ENCODE measurements at places on chromosomes 1 and 21.

GRCh38 chr1:213266983-213267772 is 216.1 kb downstream of the RPS6KC1 start:
- no peak for DNase-seq

DNA sequence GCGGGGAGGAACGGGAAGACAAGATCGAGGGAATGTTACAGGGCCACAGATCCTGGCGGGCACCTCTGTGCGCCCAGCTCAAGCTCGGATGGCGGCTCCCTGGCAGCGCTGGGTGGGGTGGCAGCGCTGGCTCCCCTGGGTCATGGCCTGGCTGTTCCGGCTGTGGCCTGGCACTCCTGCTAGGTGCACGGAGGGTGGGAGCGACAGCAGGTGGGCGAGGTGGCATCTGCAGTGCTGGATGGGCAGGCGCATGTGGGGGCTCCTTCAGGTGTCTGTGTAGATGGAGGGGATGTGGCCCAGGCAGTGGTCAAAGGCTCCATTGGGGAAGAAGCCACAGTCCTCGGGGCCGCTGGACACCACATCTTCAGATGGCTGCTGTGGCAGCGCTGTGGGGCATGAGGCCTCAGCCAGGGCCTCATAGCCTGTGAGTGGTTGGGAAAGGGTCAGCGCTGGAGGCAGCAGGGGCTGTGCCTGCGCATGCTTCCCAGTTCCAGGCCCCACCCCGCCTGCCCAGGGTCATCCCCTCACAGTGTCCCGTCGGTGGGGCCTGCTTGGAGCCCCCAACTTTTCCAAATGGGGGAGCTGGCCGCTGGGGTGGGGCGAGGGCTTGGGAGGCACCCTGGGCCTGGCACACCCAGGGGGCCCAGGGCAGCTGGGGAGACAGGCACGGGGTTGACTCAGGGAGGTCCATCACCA is 47.3 kb downstream of the DMRTB1 start:
- no peak for DNase-seq

- peak; percentile 65 for DNase-seq
Measured at GRCh38 chr1:78303620-78304019, 187.2 kb upstream of the PTGFR start.

GRCh38 chr1:117003223-117003875 is 1.8 kb downstream of the CD101 start:
- DNase-seq, result no peak

DNA sequence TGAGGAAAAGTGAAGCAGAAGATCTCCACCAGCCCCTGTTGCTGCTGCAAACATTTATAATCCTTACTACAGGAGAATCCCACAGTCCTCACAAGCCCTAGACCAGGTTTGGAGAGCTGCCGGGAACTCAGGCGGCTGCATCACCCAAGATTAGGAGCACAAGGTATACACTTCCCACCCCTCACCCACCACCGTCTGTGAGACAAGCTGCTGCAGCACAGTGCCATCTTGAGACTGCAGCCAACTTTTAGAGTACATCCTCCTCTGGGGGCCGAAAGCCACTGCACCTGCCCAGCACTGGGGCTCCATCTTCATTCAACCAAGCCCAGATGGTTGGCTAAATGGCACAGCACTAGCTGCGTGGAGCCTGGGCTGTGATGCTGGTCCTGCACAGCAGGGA is 13.8 kb downstream of the OLFML3 start:
- no peak for DNase-seq

DNA sequence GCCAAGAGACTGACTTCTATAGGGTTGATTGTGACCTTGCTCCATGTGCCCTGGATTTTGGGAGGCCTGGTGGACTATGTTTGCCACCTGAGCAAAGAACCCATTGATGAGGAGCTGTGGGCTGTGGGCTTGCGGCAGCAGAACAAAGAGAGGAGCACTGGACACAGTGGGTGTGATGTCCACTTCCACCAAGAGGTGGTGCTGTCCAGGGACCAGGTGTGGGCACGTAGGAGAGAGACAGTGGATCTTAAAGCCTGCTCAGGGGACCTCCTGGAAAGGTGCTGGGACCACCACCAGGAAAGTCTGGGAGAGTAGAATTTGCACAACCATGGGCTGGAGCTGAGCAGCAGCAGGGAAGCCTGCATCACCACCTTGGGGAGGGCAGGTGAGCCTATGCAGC is 106.7 kb upstream of the ETS2 start:
- no peak for DNase-seq

DNA sequence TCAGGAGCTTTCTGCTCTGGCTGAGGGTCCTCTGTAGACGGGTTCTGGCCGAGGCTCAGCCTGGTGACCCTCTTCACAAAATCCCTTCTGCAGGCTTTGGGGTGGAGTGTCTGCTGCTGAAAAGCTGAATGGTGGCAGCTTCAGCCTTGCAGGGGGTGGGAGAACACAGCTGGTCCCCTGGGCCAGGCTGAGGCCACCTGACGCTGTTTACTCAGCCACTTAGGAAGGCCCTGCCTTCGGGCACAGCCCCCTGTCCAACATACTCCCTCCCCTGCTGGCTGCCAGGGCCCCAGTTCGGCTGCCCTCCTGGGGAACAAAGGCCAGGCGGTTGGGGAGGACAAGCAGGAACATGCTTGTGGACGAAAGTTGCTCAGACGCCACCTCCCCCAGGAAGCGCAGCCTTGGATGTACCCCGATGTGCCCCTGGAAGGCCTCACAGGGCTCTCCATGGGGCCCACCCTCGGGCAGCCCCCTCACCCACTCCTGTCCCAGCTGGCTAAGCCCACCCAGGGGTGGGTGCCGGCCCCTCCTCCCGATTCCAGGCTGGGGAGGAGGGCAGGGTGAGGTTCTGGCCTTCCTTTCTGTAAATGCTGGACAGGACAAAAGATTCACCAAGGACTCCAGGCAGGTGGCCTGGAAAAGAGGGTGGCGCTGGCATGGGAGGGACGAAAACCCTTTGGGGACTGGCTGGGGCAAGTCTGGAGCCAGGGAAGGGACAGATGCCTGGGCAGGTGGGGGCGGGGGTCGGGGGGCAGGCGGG is at the start of gene ANKRD65:
ANKRD65 (minus strand) TSS at position 130 of the 760 bp plus-strand sequence. CDS start 271 bp downstream, outside the sequence.
- no peak for DNase-seq

DNA sequence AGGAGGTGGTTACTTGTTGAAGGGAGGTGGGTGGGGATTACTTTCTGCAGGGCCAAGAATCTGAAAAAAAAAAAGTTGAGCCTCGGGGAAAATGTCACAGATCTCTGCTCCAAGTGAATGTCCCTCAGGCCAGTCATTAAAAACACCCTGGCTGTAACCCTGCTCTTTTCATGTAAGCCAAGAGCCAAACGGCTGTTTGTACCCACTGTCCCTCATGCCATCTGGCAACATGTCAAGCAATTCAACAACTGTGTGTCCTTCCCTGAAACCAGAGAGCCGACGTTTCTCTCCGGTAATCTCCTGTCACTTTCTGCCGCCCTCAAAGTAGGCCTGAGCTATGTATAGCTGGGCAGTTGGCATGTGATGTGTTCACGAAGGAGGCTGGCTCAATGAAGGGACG is 14.7 kb downstream of the CASQ2 start:
- no peak for DNase-seq

DNA sequence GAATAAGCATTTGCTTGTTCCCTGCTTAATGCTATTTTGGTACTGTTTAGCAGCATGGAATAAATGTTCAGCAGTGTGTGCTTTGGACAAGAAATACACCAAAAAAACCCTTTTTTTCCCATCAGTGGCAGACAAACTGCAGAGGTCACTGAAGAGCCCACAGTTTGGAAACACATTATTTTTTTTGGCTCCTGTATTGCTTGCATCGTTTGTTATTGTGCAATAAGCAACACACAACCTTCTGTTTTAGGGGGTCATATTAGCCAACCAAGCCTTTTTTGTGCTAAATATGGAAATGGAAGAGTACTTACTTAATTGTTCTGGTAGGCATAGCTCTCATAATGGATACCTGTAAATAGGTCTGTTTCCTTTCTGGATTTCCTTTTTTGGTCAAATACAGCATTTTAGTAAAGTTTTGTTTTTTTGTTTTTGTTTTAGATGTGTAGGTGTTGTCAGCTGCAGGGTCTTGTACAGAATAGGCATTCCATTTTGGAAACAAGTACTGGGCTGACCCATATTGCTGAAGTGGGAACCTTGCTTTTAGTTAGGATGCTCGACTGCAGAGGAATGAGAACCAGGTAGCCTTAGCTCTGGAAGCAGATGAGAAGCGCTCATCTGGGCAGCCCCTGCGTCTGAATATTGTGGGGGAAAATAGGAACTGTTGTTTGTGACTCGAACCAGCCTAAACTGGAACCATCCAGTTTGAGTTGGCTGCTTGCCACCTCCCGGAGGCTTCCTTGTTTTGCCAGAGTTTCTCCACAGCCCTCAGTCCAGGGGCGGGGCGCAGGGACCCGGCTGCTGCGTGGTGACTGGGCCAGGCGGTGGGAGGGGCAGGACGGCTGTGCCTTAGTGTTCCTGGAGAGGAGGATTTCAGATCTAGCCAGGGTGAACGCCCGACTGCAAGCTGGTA is 38.4 kb downstream of the SPEN start:
- DNase-seq, result peak; percentile 90

- peak; percentile 33 for DNase-seq
Measured at GRCh38 chr1:39671433-39671792, 494 bp downstream of the NT5C1A start.

DNA sequence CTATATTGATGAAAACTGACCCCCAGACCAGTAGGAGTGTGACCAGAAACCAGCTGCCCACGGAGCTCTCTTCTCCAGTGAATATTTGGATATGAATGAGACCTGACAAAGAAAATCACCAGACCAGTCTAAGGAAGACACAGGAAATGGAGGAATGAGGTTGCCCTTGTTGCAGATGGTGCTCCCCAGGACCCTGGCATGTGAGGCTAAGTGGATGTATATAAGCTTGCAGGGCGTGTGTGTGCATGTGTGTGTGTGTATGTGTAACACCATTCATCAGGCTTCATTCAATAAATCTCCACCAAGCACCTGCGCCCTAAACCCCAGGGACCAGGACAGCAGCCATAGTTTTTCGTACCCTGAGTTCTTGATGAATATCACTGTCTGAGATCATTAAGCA is 14.4 kb downstream of the PHLDA3 start:
- DNase-seq, result no peak

DNA sequence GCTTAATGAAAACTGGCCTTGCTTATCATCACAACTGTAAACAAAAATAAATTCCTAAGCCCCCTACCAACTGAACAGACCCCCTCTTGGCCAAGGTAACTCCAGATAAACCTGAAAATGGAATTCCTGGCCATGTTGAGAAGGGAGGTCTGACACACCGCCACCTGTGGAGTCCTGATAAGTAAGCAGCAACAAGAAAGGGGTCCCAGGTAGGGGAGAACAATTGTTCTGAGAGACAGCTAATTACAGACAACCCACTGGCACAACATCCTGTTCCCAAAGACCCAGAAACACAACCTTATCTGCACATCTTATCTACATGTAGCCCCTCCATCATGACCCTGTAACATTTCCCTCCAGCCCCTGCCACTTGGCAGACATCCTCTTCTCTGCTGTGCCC is 91.2 kb upstream of the TNR start:
- no peak for DNase-seq

- DNase-seq, result no peak
Measured at GRCh38 chr21:26385721-26386120, 187.4 kb downstream of the CYYR1 start.

DNA sequence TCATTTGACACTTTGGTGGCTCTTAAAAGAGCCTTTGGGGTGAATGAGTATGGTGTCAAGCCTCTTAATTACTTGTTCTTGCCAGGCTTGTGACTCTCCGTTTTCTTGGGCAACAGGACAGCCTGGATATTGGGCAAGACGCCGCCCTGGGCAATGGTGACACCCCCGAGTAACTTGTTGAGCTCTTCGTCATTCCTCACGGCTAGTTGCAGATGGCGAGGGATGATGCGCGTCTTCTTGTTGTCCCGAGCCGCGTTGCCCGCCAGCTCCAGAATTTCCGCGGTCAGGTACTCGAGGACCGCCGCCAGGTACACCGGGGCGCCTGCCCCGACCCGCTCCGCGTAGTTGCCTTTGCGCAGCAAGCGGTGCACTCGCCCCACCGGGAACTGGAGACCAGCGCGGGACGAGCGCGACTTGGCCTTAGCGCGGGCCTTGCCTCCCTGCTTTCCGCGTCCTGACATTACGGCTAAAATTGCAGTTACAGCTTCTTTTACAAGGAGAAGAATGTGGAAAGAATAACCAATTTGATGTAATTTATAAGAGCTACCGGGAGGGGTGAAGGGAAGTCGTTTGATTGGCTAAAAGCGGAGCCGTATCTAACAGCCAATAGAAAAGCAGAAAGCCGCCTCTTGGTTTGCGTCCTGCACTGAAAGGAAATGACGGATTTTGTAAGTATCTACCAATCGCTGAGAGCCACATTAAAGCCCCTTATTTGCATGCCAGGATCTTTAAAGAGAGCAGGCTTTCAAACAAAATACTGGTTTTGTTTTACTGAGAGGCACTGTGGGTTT is 11.7 kb upstream of the BOLA1 start:
- DNase-seq, result peak; percentile 85

DNA sequence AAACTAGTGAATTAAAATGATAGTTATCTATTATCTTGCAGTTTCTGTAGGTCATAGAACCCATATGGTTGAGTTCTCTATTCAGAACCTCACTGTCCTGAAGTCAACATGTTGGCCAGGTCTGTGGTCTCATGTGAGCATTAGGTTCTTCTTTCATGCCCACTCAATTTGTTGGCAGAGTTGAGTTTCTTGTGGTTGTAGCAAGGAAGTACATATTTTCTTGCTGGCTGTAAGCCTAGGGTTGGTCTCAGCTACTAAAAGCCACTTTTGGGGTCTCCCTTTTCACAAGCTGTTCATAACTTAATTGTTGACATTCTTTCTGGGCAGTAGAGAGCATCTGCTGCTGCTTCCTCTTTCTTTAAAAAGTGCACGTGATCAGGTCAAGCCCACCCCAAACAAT is 1165.1 kb upstream of the NCAM2 start:
- no peak for DNase-seq

- no peak for DNase-seq
Measured at GRCh38 chr1:17486242-17486641, 46.8 kb upstream of the RCC2 start.

GRCh38 chr1:87388411-87388810 is 59.7 kb downstream of the LMO4 start:
- DNase-seq, result no peak

DNA sequence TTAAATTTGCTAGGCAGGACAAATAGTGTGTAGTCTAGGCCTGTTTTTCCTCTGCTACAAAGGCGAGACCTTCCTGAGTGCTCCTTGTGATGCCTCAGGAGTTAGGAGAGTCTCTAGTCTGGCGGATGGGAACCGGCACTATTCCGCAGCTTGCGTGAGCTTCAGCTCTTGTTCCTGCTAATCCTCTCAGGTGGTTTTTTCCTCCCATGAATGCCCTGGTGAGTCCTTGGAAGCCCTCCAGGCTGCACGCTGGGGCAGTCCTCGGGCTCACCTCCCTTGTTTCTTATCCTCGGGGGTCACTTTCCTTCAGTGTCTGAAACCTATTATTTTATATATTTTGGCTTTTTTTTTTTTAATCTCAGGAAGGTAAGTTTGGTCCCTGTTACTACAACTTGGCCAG is 28.2 kb downstream of the UTS2 start:
- no peak for DNase-seq
